Anterior cingulate cortex (tissue), 58 donors: ENCODE measurements at places on chromosomes 7 and 10.

GRCh38 chr7:150856303-150857275 lies 4.3 kb downstream of the AOC1 start:
- no peak for DNase-seq

- no peak for DNase-seq
Observed at GRCh38 chr7:97680622-97681021, 51.3 kb upstream of the TAC1 start.

DNA sequence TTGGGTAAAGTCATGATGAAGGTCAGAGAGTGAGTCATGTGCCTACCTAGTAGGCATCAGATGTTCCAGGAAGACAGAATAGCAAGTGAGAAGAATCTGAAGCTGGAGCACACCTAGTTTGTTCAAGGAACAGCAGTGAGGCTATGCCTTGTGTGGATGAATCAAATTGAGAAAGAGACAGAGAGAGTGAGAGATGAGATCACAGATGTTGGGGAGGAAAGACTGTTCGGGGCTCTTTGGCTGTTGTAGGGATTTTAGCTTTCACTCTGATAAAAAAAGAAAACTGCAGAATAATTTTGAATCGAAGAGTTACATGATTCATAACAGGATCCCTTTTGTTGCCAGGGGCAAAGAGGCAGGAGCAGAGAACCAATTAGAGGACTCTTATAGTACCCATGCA lies 6.3 kb downstream of the LIPF start:
- no peak for DNase-seq

DNA sequence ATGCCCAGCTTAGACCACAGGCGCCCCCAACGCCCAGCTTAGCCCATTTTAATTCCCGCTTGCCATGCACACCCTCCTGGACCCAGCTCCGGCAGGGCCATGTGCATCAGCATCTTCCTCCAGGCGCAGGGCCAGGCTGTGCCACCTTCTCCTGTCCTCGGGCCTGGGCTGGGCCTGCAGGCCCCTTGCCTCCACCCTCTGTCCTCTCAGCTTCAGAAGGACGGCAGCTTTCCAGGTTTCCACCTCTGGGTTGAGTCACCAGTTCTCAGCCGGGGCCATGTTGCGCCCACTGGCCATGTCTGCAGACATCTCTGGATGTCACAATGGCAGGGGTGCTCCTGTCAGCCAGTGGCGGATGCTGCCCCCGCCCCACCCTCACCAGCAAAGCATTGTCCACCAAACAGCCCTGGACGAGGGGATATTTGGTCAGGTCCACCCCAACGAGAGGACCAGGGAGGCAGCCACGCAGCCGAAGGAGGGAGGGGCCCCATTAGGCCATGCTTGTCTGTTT lies 59.1 kb upstream of the NKX6-2 start:
- DNase-seq = no peak

DNA sequence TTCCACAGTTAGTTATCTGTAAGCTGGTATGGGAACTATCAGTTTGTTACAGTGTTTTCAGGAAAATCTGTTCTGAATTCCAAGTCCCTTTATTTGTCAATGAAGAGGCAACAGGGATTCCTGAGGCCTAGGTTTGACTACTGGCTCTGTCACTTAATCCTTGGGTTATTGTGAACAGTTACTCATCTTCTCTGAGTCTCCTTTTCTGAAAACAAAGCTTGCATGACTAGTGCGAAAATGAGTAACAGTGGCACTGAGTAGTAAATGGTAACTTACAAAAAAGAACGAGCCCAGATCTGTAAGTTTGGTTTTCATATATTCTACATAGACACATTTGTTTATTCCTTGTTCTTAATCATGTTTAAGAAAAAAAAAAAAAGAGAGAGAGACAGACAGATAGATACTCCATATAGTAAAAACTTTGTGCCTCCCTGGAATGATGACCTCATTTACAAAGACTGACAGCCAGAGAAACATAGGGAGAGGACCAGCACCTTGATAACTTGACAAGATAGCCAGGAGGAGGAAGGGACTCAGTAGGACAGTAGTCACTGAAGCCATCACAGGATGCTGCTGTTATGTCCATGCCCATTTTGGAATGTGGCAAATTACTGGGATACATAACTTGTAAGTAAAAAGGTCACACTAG lies 1.9 kb downstream of the MRPS33 start:
- no peak for DNase-seq

GRCh38 chr7:99554939-99555338 lies 3.0 kb upstream of the FAM200A start:
- DNase-seq = no peak

DNA sequence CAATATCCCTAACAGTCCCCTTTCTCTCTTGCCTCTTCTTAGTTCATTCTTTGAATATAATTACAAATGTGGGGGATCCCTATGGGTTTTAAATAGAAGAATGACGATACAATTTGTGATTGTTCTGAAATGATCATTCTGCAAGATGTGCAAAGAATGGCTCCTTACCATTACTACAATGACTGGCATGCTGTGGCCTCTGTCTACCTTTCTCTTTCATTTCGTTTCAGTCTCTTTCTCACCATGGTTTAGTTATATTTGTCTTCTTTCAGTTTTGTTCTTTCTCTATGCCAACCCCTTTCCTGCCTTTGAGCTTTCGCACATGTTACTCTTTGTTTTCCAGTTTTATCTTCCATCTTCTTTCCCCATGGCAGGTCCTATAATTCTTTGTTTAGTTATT lies 176.5 kb downstream of the SUGCT start:
- no peak for DNase-seq

DNA sequence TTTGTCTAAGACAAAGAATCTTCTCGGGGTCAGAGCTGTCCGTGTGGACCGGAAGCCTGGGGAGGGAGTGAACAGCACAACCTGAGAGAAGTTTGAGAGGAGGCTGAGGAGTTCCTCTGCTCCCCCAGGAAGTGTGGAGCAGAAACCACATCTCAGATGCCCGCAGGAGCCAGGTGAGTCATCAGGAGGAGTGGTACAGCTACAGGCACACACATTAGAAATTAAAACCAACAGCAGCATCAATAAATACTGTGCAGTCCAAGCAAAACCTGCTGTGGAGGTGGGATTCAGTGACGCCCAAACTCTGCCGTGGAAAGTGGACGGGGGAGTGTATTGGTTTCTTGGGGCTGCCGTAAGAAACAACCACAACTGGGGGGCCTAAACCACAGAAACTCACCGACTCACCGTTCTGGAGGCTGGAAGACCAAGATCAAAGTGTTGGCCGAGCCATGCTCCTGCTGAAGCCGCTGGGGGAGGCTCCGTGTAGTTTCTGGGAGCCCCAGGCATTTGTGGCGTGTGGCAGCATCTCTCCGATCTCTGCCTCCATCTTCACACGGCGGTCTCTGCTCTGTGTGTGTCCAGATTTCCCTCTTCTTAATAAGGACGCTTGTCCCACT lies 31.2 kb upstream of the GARS1 start:
- no peak for DNase-seq

- DNase-seq = no peak
Observed at GRCh38 chr10:80471715-80472233, 17.7 kb downstream of the TSPAN14 start.

GRCh38 chr10:126950401-126951105 lies 45.3 kb downstream of the DOCK1 start:
- DNase-seq = no peak

DNA sequence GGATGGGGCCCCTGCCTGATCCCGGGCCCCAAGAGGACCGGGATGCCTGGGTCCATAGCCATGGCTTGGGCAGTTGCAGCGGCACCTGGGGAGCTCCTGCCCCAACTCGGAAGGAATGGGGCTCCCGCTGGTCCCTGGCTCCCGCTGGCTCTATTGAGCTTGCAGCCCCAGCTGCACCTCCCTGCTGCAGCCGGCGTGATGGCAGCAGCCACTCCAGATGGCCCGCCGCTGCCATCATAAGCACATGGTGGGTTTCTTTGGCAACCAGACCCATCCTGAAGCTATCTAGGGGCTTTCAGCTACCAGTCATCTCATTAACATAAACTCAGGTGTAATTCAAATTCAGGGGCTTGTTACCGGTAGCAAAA lies 11.1 kb upstream of the DNMBP start:
- no peak for DNase-seq

DNA sequence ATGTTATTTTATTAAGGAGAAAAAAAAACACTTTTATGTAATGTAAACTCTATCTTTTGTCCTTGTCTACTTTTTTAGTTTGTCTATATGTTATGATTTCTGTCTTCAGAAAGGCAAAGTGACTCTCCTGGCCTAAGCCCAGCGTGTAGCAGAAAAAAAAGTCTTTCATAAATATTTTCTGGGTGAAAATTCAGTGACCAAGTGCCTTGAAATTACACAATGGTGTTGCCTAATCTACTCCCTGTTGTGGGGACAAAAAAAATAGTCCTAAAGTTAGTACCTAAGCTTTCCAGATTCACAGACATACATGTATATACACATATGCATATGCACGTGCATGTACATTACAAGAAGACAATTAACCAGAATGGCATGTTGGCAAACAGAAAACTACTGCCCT lies 1257.8 kb upstream of the SORCS1 start:
- DNase-seq = no peak

DNA sequence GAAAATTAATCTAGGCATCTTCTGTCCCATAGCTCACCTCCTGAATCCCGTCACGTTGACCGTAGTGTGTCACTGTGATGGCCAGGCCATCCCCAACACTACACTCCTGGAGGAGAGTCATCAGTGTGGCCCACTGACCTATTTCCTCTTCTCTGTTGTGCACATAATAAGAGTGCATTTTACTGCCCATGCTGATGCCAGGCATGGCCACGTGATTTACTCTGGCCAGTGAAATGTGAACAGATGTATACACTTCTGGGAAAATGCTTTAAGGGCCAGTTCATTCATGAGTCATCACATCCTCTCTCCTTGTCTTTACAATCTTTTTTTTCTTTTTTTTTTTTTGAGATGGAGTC lies 101.9 kb upstream of the PIP4K2A start:
- no peak for DNase-seq

- no peak for DNase-seq
Observed at GRCh38 chr7:128939075-128939860, 1.5 kb downstream of the IRF5 start.

DNA sequence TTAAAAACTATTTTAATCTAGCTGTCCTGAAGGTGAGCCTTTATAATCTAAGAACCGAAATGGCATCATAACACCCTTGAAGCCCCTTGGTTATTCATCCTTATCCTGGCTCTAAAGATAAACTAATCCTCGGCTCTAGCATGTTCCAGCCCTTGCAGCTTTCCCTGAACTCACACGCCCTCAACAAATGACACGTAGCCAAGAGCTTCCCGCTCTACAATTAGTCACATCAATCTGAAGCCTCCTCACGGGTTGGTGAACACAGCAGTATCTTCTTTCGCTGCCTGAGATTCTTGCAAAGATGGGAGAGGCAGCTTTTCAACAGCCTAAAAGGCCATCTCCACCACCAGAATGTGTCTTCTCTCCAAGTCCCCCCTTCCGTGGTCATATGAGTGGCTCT lies 4.1 kb downstream of the FRMD4A start:
- no peak for DNase-seq

GRCh38 chr7:16619979-16620408 lies 25.6 kb downstream of the ANKMY2 start:
- no peak for DNase-seq

- no peak for DNase-seq
Observed at GRCh38 chr7:127770885-127771284, 118.9 kb downstream of the SND1 start.

DNA sequence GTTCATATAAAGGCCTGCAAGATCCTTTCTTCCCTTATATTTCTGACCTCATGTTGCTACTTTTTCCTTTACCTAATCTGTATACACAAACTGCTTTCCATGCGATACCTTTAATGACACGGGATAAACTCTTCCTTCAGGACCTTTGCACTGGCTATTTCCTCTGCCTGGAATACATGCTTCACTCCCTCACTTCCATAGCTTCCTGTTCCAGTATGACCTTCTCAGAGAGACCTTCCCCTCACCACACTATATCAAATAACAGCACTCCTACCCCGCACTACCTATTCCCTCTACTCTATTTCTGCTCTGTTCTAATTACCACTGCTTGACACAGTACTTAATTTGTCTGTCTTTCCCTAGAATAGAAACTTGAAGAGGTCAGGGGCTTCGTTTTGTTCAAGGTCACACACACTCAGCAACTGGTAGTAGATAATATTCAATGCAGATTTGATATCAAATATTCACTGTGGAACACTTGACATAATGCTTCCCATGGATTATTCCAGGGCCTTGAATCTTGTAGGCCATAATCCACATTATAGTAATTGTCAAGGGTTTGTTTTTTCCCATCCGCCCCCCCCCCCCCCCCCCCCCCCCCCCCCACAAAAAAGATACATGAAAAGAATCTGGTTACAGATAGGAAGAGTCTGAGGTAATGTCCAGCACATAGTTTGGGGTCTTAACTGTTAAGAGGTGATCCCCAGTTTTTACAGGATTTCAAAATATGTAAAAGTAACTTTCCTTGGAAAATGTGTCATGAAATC lies 11.1 kb downstream of the SYPL1 start:
- DNase-seq = no peak

GRCh38 chr10:5563991-5564536 lies 39.3 kb downstream of the CALML3 start:
- DNase-seq = no peak

DNA sequence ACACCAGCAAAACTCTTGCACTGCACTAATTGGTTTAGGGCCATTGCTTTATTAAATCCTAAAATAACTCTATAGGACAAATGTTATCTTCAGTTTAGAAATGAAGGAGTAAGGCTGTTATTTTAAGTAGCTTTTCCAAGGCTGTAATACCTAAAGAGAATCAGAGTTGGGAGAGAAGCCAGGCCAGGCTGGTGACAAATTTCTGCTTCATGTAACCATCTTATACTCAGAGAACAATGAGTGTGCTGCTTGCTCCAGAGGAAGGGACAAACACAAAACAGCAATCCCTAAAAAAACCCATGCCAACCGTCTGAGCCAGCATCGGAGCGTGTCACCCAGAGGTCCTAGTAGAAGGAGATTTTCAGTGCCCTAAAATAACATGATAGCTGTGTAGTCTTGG lies 49.7 kb upstream of the TARP start:
- no peak for DNase-seq

- peak; percentile 72 for DNase-seq
Observed at GRCh38 chr10:132939957-132940790, 2.2 kb downstream of the CFAP46 start.

GRCh38 chr10:31383810-31384588 lies 65.0 kb downstream of the ZEB1 start:
- no peak for DNase-seq

- no peak for DNase-seq
Observed at GRCh38 chr7:6350433-6351058, 78.1 kb upstream of the CYTH3 start.
